Kidney tubule cell (primary cell): ENCODE measurements at places on chromosomes 7 and 10.

GRCh38 chr10:49118430-49119074 lies 3.2 kb upstream of the VSTM4 start:
- no peak for DNase-seq

DNA sequence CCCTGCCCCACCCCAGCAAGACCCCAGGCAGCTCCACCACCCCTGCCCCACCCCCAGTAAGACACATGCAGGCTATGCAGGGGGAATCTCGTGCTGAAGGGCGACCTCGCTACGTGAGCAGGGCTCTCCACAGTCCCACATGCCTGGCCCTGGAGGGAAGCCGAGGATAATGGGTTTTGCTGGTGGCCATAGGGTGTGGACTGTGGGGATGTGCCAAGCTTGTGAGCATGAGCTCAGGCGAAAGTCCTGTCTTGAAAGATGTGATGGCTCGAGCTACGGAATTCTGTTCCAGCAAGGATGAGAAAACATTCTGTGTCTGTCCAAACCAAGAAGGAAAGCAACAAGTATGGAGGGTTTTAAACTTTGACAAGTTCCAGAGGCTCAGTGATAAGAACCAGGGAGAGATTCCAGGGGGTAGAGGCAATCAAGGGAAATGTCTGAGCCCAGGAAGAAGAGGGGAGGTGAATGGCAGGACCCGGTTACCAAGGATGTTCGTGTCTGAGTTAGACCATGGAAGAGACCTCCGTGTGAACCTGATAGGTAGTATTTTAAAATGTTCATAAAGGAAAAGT lies 63.1 kb downstream of the PYROXD2 start:
- DNase-seq = no peak

- no peak for DNase-seq
Observed at GRCh38 chr10:32417911-32418547, 27.9 kb upstream of the CCDC7 start.

DNA sequence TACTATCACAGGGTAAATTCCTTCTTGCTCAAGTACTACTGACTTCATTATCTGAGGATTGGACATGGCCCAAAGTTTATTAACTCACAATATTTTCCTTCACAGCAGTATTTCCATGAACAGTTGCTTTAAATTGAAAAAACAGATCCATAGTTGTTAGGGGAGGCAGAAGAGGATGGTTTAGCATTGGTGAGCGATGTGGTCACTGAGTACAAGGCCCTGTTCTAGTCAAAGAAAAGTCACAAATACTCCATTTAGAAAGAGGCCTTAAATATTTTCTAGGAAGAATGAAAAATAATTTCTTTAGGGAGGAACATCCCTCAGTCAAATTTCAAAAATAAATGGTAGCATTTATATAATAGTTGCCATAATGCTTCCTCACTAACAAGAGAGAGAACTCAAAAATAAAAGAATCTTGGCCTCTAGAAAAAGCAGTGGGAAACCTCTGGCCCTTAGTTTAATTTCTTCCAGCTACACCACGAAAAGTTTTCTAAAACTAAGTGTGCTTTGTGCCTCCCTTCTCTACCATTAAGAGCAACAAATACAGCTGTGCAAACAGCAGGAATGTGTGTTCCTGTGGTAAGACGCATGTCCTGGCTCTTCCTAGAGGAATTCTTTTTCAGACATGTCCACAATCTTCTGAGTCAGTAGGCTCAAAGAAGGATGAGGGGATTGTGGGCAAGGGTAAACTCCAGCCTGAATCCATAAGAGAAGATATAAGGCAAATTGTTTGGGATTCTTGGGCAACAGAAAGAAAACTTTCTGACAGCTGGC lies 105.7 kb downstream of the HOXA1 start:
- DNase-seq = no peak
